ENCODE measurements at places on chromosomes 12 and 14. TPM values are rescaled to one million over a fixed set of nuclear protein-coding genes. Genes with fewer than 3 reads are reported as not detected.

- no peak for DNase-seq
Measured at GRCh38 chr12:50597200-50598195, 92.7 kb downstream of the DIP2B start.

- peak; percentile 75 for DNase-seq
Measured at GRCh38 chr12:113149361-113150150, at the start of gene CFAP73. CFAP73 (plus strand) TSS chr12:113149724; CDS start chr12:113149858, 134 bp downstream.

Gene AKAP6
- 126 TPM for total RNA-seq

DNA sequence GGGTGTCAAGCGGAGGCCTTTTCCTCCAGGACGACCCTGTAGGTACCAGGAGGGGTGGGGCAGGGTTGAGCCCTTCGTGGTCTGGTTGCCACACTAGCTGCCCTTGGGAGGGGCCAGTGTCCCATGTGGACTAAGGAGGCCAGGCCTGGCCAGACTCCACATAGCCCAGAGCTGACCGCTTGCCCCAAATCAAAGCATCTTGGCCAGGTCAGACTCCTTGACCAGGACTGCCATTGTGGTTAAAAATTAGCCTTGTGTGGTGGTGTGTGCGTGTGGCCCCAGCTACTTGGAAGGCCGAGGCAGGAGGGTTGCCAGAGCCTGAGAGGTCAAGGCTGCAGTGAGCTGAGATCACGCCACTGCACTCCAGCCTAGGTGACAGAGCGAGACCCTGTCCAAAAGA lies 24.8 kb downstream of the ALDH2 start:
- no peak for DNase-seq

GRCh38 chr14:70662816-70663215 lies 21.1 kb downstream of the TTC9 start:
- no peak for DNase-seq

GRCh38 chr14:100410056-100410565 lies 87.0 kb downstream of the SLC25A47 start:
- no peak for DNase-seq

GRCh38 chr12:91003737-91004136 lies 1.0 kb downstream of the EPYC start:
- DNase-seq = no peak

GRCh38 chr12:6979021-6979420 lies 8.3 kb downstream of the EMG1 start:
- no peak for DNase-seq

Gene CHGA
- total RNA-seq = 32.2 TPM

Gene AHNAK2
- total RNA-seq = 102 TPM

DNA sequence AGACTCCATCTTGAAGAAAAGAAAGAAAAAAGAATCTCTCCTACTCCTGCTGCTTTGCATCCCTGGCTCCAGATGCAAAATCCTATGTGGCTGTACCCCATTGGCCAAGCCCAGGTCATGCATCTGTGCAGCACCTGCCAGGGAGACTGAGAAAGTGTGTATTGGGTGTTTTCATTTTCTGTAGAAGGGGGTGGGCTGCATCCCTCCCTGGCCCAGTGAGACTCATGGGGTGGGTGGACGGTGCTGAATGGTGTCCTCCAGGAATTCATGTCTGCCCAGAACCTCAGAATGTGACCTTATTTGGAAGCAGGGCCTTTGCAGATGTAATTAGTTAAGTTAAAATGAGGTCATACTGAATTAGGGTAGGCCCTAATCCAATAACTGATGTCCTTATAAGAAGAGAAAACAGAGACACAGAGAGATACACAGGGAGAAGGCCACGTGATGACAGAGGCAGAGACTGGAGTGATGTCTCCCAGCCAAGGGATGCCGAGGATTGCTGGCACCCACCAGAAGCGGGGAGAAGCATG lies 23.2 kb downstream of the MOAP1 start:
- DNase-seq = no peak

- DNase-seq = no peak
Measured at GRCh38 chr14:88417594-88417993, 32.1 kb downstream of the SPATA7 start.

Gene DIO2
- 3.3 TPM for total RNA-seq

GRCh38 chr12:117356048-117356447 lies 5.4 kb downstream of the NOS1 start:
- DNase-seq = no peak

GRCh38 chr12:55718015-55718414 lies 2.2 kb downstream of the BLOC1S1 start:
- no peak for DNase-seq

DNA sequence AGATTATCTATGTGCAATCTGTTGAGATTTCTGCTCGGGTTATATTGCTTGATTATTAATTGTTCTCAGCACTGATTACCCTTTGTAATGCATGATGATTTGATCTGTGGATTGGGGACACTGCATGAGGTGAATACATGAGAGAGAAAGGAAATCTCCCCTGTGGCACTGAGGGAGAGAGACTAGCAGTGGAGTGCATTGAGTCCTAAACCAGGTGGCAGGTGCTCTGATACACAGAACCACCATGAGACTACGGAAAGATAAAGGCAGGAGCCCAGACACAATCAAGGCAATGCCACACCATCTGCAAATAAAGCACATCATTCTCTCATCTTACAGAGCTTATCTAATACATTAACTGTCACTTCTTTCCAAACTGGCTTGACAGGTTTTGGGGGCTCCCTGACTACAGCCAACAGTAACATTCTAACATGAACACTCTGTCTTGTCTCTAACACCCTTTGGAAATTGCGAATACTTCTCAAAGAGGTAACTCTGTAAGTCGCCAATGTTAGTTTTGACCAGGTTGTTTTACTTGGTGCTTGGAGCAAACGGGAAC lies 37.6 kb upstream of the TSPAN8 start:
- no peak for DNase-seq

GRCh38 chr12:129540249-129540648 lies 363.6 kb downstream of the TMEM132D start:
- DNase-seq = no peak

DNA sequence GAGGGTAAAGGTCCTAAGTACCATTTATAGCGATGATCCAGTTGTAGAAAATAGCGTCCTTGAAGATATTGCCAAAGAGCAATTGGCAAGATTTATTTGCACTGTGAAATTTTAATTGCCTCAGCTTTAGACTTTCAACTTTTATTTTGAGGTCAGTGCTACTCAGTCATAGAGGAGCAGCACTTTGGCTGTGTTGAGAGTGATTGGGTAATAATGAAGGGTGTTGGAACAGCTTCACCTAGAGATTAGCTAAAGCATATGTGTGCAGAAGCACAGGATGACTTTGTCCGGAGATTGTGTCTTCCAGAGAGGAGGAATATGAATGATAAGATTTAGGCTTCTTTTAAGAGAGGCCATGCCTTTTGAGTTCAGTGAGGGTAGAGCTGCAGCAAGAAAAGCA lies 164.8 kb downstream of the NPAS3 start:
- no peak for DNase-seq

Gene NFATC4
- total RNA-seq = 10.8 TPM

DNA sequence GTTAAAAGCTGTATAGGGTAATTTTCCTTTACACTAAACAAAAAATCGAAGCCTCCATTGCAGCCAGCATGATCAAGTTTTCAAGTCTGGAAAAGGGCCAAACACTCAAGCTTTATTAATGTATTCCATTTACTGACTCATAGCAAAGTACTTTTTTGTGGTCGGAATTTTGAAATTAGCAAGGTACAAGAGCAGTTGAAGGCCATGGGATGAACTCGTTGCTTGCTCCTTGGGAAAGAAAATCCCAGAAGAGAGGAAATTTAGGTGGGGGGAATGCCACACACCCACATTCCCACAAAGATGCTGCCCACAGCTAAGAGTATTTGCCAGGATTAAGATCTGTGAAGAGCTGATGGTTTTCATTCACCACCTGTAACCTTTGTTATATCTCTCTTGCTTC lies 333.7 kb downstream of the EGLN3 start:
- DNase-seq = no peak

DNA sequence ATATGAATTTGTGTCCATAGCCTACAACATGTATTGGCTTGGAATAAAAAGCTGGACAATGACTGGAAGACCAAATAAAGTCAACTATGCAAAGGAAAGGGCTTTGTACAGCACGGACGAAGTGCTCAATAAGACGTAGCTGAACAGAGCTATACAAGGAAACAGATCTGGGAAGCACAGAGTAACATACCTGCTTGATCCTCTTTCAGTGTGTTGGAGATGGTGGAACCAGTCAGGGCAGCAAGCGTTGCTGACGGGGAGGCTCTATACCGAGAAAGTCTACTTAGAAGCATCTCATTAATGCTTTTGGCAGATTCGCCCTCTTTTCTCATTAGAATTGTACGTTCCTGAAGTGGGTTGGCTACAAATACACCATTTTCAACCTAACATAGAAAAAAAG lies 99.3 kb downstream of the HECTD4 start:
- no peak for DNase-seq

- DNase-seq = no peak
Measured at GRCh38 chr12:69834147-69834546, 9.1 kb downstream of the MYRFL start.

GRCh38 chr12:14367040-14367661 lies 1.7 kb downstream of the ATF7IP start:
- DNase-seq = peak; percentile 42

GRCh38 chr12:97127061-97127460 lies 220.0 kb downstream of the NEDD1 start:
- DNase-seq = no peak

Gene PLEKHH1
- 30.3 TPM for total RNA-seq

DNA sequence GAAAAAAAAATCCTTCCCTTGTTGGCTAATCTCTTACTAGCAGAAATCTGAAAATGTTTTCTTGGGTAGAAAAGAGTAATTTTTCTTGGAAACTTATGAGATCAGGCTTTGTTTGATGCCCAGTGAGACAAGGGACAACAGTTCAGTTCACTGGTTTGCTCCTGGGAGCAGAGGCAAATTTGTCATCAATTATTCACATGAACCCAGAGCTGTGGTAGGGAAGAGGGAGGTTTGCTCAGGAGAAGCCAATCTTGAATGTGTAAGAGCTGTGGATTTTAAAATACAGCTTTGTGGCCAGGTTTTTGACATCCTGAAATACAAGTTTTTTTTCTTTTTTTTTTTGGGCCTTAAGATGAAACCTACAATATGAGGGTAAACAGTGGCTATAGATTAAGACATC lies 426.6 kb downstream of the ATP23 start:
- DNase-seq = no peak

DNA sequence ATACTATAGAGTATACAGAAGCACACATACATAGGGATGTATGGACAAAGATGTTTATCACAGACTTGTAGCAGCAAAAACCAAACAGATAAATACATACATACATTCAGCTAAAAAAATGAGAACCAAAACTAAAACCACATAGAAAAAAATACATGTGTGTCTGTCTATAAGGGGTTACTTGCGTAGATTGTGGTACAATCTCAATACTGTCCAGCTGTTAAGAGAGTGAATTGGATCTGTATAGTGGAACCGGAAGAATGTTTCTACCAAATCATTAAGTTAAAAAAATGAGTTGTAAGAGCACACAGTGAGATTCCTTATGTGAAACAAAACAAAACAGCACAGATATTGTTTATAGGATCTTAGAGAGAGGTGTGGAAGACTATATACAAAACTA lies 44.2 kb upstream of the DCD start:
- DNase-seq = no peak

GRCh38 chr14:98965076-98965475 lies 306.9 kb downstream of the BCL11B start:
- no peak for DNase-seq

Gene CDH24
- 9.6 TPM for total RNA-seq

Gene PLEKHG7
- not detected for total RNA-seq

GRCh38 chr14:34190717-34191116 lies 239.8 kb upstream of the EGLN3 start:
- DNase-seq = no peak

Gene GALNT4
- total RNA-seq = 6.0 TPM

DNA sequence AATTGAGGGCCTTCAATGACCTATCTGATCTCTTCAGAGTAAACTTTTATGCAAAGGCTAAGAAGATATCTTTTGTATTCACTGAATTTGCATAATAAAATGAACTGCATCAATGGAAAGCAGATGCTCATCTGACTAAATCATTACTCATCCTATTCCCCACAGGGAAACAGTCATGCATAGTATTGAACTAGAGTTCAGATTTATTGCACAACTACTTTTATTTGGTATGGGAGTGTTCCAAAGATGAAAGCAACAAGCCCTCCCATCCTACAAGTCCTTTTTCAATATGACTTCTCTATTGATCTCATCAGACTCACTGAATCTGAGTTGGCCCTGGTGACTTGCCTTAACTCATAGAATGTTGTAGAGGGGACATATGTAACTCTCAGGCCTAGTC lies 159.8 kb downstream of the KITLG start:
- DNase-seq = no peak

GRCh38 chr12:3564411-3564810 lies 73.4 kb downstream of the PRMT8 start:
- DNase-seq = no peak

DNA sequence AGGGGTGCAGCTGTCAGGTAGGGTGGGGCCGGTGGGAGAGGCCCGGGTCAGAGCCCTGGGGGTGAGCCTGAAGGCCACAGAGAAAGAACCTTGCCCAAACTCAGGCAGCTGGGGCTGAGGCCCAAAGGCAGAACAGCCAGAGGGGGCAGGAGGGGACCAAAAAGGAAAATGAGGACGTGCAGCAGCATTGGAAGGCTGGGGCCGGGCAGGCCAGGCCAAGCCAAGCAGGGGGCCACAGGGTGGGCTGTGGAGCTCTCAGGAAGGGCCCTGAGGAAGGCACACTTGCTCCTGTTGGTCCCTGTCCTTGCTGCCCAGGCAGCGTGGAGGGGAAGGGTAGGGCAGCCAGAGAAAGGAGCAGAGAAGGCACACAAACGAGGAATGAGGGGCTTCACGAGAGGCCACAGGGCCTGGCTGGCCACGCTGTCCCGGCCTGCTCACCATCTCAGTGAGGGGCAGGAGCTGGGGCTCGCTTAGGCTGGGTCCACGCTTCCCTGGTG lies 10.5 kb downstream of the MMP14 start:
- no peak for DNase-seq

Gene SPIC
- not detected for total RNA-seq

DNA sequence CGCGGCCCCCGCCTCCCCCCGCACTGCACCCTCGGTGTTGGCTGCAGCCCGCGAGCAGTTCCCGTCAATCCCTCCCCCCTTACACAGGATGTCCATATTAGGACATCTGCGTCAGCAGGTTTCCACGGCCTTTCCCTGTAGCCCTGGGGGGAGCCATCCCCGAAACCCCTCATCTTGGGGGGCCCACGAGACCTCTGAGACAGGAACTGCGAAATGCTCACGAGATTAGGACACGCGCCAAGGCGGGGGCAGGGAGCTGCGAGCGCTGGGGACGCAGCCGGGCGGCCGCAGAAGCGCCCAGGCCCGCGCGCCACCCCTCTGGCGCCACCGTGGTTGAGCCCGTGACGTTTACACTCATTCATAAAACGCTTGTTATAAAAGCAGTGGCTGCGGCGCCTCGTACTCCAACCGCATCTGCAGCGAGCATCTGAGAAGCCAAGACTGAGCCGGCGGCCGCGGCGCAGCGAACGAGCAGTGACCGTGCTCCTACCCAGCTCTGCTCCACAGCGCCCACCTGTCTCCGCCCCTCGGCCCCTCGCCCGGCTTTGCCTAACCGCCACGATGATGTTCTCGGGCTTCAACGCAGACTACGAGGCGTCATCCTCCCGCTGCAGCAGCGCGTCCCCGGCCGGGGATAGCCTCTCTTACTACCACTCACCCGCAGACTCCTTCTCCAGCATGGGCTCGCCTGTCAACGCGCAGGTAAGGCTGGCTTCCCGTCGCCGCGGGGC lies at the start of gene FOS:
Gene FOS, plus strand, starts transcription at position 407 of the 731 bp plus-strand sequence. Its CDS starts 155 bp downstream, at position 562.
- peak; percentile 98 for DNase-seq

Gene NANOG
- 0.17 TPM for total RNA-seq

Measured in spinal cord (tissue), 10 donors.